Gastrocnemius medialis (tissue), 4 donors: ENCODE measurements at places on chromosomes 2 and 18. TPM values are rescaled to one million over a fixed set of nuclear protein-coding genes. Genes with fewer than 3 reads are reported as not detected.

DNA sequence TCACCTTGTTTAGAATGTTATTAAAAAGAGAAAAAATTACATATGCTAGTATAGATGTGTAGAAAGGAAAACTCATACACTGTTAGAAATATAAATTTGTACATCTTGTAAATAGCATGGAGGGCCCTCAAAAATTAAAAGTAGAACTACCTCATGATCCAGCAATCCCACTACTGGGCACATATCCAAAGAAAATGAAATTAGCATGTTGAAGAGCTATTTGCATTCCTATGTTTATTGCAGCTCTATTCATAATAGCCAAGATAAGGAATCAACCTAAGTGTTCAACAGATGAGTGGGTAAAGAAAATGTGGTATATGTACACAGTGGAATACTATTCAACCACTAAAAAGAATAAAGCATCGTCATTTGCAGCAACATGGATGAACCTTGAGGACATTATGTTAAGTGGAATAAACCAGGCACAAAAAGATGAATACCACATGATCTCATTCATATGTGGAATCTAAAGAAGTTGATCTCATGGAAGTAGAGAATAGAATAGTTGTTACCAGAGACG, 251.5 kb upstream of the THUMPD2 start:
- H3K4me1 ChIP-seq, result no peaks in the 10 kb centered on the region
- no peaks in the 10 kb centered on the region for H3K36me3 ChIP-seq
- H3K27me3 ChIP-seq, result no peaks in the 10 kb centered on the region
- DNase-seq, result no peak
- no peak overlapping the region for H3K27ac ChIP-seq

TUBB8B gene
- total RNA-seq, result not detected

DNA sequence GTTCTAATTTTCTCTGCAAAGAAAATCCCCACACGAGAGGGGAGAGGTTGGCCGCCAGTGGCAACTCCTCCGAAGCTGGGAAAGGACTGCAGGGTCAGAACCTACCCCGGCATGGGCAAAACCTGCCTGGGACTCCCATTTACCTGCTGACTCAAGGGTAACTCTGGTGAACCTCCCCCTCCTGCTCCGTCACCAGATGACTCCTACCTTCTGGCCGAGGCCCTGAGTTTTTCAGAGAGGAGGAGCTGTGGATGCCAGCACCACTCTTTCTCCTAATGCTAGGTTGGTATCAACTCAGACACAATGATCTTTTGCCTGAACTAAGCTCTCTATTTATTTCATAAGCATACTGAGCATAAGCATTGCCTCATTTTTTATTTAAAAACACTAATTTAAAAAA, 96.6 kb downstream of the ALPK2 start:
- DNase-seq, result no peak
- peak overlapping the region; percentile 20 for H3K27ac ChIP-seq
- H3K36me3 ChIP-seq, result no peaks in the 10 kb centered on the region
- H3K4me1 ChIP-seq, result no peaks in the 10 kb centered on the region

DNA sequence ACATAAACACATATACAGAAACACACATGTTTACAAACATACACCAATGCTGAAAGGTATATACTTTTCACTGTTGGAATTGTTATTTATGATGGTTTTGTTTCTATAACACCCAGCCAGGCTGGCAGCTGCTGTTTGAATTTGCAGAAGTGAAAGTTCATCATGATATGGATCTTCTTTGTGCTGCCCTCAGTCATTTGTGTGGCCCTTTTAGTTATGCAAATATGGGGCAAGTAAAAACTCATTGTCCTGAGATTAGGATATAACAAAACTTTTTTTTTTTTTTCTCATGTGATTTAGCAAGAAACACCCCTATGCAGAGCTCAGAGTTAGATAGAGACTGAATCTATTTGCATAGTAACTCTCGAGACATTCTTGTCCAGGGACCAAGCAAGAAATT, 714.1 kb downstream of the KCNJ3 start:
- H3K27ac ChIP-seq, result no peak overlapping the region
- no peaks in the 10 kb centered on the region for H3K4me1 ChIP-seq
- no peaks in the 10 kb centered on the region for H3K36me3 ChIP-seq
- no peaks in the 10 kb centered on the region for H3K27me3 ChIP-seq
- H3K4me3 ChIP-seq, result no peak overlapping the region

HOXD13 gene
- total RNA-seq, result not detected

DNA sequence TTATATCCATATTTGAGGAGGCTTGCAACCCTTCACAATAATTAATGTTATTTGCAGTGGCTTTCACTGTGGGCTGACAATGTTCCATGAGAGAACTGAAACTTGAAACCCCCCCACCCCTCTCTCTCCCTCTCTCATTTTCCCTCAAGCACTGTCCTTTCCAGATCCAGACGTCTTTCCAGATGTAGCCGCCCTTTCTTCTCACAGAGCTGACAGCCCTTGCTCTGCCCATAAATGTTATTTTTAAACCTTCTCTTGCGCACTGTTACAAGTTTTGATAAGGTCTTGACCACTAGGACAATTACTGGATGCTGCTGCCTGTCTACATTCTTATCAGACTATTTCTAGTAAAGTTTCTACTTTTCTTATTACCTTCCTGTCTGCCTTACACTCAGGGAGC, 91.4 kb upstream of the LINC00305 start:
- H3K27ac ChIP-seq, result no peak overlapping the region
- DNase-seq, result no peak
- H3K36me3 ChIP-seq, result no peaks in the 10 kb centered on the region
- no peaks in the 10 kb centered on the region for H3K4me1 ChIP-seq
- H3K4me3 ChIP-seq, result no peak overlapping the region
- no peaks in the 10 kb centered on the region for H3K27me3 ChIP-seq

- H3K27me3 ChIP-seq, result no peaks in the 10 kb centered on the region
- peaks cover 36% of the 10 kb centered on the region for H3K36me3 ChIP-seq
- no peak for DNase-seq
- H3K4me3 ChIP-seq, result no peak overlapping the region
- no peak overlapping the region for H3K27ac ChIP-seq
These were observed 75.3 kb downstream of the TSHZ1 start for GRCh38 chr18:75285876-75286275.

ITGA6 gene
- 29.1 TPM for total RNA-seq

- H3K27ac ChIP-seq, result no peak overlapping the region
- H3K36me3 ChIP-seq, result no peaks in the 10 kb centered on the region
- no peak overlapping the region for H3K4me3 ChIP-seq
- H3K27me3 ChIP-seq, result no peaks in the 10 kb centered on the region
These were observed 66.8 kb upstream of the DNER start for GRCh38 chr2:229780856-229781773.

PLB1 gene
- 3.8 TPM for total RNA-seq

GRCh38 chr2:437756-438393, 150.0 kb upstream of the ALKAL2 start:
- H3K27ac ChIP-seq, result no peak overlapping the region
- H3K36me3 ChIP-seq, result no peaks in the 10 kb centered on the region
- H3K4me3 ChIP-seq, result no peak overlapping the region
- H3K27me3 ChIP-seq, result no peaks in the 10 kb centered on the region
- no peak for DNase-seq

DNA sequence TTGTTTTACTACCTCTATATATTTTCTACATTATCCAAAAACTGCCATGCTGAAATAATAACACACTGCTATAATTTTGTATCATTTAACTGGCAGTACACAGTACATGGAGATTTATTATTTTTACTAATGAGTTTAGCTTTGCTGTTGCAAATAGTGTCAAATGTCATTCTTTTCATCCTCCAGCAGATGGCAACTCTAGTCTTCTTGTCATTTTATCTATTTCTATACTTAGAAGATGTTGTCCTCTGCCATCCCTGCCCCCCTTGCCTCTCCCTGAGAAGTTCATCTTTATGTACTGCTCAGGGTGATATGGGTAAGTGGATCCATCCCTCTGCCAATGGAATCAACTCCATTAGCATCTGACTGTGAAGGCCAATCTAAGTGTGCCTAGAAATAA, 21.7 kb upstream of the LRRTM1 start:
- H3K27me3 ChIP-seq, result peaks cover 2% of the 10 kb centered on the region
- H3K4me1 ChIP-seq, result no peaks in the 10 kb centered on the region
- DNase-seq, result no peak
- H3K36me3 ChIP-seq, result no peaks in the 10 kb centered on the region

TMSB10 gene
- total RNA-seq, result 329 TPM

DNA sequence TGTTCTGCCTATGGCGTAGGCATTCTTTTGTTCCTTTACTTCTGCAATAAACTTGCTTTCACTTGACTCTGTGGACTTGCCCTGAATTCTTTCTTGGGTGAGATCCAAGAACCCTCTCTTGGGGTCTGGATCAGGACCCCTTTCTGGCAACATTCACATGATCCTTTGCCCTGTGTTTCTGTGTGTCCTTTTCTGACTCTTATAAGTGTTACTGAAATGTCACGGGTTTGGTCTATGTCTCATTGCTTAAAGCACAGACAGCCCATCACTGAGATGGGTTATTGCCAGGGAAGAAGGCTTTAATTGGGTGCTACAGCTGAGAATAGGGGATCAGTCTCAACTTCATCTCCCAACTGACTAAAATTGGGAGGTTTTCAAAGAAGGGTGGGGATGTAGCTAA, 110.9 kb upstream of the XPO1 start:
- H3K36me3 ChIP-seq, result no peaks in the 10 kb centered on the region
- H3K27ac ChIP-seq, result no peak overlapping the region
- DNase-seq, result no peak
- H3K27me3 ChIP-seq, result no peaks in the 10 kb centered on the region
- H3K4me3 ChIP-seq, result no peak overlapping the region

- H3K27me3 ChIP-seq, result no peaks in the 10 kb centered on the region
- H3K4me3 ChIP-seq, result no peak overlapping the region
- H3K27ac ChIP-seq, result no peak overlapping the region
- no peak for DNase-seq
These were observed 29.6 kb downstream of the MREG start for GRCh38 chr2:215983581-215984351.

DNA sequence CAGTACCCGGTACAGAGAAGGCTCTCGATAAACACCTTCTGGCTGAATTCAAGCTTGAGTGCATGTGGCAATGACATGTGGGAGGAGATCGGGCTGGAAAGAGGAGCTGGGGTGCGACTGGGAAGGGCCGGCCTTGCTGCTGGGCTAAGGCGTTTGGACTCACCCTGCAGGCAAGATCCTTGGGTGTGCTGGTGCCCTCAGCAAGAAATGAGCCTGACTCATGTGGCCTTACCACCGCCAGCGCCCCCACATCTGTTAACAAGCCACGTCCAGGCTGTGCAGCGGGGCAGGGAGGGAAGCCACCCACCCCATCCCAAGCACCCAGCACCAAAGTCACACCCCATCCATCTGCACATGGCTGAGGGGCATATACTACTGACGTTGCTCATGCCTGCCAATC, 1.3 kb downstream of the HS1BP3 start:
- DNase-seq, result no peak
- H3K27me3 ChIP-seq, result no peaks in the 10 kb centered on the region
- no peak overlapping the region for H3K27ac ChIP-seq
- peaks cover 15% of the 10 kb centered on the region for H3K4me1 ChIP-seq
- H3K36me3 ChIP-seq, result peaks cover 10% of the 10 kb centered on the region
- H3K4me3 ChIP-seq, result peak overlapping the region; percentile 92

FHL2 gene
- 23.0 TPM for total RNA-seq

CNPPD1 gene
- total RNA-seq, result 54.2 TPM

GRCh38 chr2:138777996-138778395, 2.2 kb downstream of the NXPH2 start:
- H3K27me3 ChIP-seq, result peaks cover 36% of the 10 kb centered on the region
- H3K36me3 ChIP-seq, result no peaks in the 10 kb centered on the region
- no peak overlapping the region for H3K27ac ChIP-seq
- H3K4me3 ChIP-seq, result no peak overlapping the region

DUSP19 gene
- total RNA-seq, result 0.47 TPM

TMEM178A gene
- not detected for total RNA-seq

DNA sequence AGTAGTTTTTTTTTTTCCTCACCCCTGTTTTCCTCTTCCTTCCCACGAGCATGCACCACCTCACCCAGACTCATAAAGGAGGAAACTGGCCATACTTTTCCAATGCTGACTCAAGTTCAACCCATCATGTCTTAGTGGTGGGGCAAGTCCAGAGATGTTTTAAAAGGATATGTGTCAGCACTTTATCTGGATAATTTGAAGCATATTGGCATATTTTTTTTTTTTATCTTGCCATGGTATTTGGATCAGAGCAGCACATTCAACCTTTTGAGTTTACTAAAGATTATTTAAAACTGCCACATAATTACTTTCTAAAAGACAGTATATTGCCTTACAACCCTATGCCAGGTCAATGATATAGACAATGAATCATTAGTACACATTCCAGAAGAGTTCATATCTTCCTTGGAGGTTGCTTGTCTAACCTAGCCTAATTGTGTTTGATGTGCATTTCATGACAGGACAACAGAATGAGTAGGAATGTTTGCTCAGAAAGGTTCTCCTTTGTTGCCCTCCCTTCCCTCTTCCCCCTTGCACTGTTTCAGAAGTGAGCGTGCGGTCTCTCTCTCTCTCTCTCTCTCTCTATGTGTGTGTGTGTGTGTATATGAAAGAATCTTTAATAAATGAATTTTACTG, 950.7 kb upstream of the FAM98A start:
- no peak overlapping the region for H3K4me3 ChIP-seq
- DNase-seq, result no peak
- H3K27me3 ChIP-seq, result no peaks in the 10 kb centered on the region
- no peaks in the 10 kb centered on the region for H3K4me1 ChIP-seq
- no peak overlapping the region for H3K27ac ChIP-seq
- H3K36me3 ChIP-seq, result no peaks in the 10 kb centered on the region

DNA sequence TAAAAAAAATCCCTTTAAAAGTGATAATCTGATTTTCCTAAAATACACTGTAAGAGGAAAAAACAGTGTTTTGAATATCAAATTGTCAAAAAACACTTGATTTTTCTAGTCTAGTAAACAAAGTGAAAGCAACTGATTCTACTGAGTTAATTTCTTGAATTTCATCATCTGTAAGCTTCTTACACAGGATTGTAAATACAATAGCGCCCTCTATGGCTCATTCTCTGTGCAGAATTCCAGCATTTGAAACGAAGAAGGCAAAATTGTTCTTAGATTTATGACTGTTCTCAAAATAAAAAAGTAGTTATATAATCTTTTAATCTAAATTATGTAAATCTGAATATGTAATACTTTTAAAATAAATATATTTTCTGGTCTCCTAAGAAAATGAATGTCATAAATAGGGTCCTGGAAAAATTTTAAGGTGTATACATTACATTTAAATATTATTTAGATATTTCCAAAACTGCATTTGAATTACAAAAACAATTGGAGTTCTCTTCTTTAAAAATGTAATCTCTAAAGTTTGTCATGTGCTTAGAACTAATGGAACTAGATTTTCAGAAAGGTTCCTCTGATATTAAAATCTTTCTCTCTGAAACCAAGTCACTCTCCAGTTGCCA, 176.9 kb upstream of the MC4R start:
- no peak overlapping the region for H3K4me3 ChIP-seq
- H3K27ac ChIP-seq, result no peak overlapping the region
- DNase-seq, result no peak
- H3K36me3 ChIP-seq, result no peaks in the 10 kb centered on the region
- H3K27me3 ChIP-seq, result no peaks in the 10 kb centered on the region
